Nucleus accumbens (tissue), 56 donors: ENCODE measurements at places on chromosomes 5 and 9.
A peak's percentile ranks its signal among the peaks of the same experiment; 100 is the strongest.

GRCh38 chr9:86531971-86532640 is 177.9 kb upstream of the TUT7 start:
- DNase-seq = no peak

DNA sequence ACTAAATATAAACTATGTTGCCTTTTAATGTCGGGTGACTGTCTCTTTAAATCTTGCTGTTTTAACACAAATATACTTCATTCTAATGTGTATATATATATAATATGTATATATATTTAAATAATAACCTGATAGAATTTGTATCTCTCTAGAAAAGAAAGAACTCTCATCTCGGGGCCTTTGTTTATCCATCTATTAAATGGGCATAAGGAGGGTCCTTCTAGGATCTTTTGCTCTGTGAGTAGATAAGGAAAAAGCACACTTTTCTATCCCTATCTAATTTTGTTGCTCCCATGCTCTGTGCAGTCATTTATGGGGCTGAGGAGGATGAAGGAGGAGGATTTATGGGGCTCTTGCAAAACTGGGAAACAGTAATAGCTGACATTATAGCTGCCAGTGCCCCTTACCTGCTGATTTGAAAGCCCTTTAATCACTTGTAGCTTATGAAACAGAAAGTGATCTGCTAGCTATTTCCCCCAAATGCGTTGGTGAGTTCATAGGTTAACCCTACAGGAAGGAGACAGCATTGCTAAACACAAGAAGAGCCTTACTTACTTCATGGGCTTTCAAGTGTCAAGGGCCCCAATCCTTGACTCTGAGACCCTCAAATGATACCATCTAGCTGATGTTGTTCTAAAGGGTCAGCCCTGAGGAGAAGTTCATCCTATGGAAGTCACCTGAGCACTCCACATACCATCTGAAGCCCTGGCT is 5.8 kb upstream of the PPARGC1B start:
- no peak for DNase-seq

GRCh38 chr9:15154677-15155076 is 152.3 kb downstream of the TTC39B start:
- DNase-seq = no peak

- no peak for DNase-seq
Observed at GRCh38 chr5:67020096-67020615, 176.4 kb downstream of the CD180 start.

- DNase-seq = no peak
Observed at GRCh38 chr9:103839197-103839596, 254.9 kb upstream of the SMC2 start.

- DNase-seq = no peak
Observed at GRCh38 chr5:143014017-143014651, 244.0 kb downstream of the ARHGAP26 start.

DNA sequence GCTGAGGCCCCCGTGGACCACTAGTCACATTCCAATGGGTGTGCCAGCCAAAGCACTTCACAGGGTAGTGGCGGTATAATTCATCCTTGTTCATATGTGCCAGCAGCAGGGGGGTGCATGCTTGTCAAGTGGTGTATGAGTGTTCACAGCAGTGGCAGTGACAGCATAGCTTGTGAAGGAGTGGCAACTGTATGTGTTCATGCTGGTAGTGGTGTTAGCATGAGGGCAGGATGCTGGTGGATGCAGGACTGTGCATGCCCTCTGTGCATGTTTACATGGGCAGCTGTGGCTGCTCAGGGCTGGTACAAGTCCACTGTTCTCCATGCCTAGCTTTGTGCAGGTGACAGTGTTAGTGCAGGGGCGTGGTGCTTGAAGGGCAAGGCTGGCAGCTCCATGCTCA is 253.4 kb upstream of the DMAC1 start:
- no peak for DNase-seq

DNA sequence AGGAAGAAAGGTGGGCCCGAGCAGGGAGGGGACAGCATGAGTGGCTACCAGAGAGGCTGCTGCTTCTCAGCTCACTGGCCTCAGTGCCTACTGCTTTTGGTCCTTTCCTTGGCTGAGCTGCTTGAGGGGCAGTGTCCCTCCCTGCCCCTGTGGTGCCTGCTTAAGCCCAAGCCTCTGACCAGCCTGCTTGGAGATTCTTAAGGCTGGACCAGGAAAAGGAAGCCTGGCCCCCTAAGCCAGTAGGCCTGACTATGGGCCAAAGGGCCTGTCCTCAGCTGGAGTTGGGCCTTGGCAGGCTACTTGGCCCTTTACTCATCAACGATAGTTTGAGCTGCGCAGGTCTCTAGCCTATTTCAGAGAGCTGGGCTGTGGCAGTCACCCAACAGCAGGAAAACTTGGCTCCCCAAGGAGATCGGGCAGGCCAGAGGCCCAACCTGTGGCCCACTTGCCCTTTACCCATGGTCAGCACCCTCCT is 24.9 kb downstream of the TCF7 start:
- DNase-seq = no peak

DNA sequence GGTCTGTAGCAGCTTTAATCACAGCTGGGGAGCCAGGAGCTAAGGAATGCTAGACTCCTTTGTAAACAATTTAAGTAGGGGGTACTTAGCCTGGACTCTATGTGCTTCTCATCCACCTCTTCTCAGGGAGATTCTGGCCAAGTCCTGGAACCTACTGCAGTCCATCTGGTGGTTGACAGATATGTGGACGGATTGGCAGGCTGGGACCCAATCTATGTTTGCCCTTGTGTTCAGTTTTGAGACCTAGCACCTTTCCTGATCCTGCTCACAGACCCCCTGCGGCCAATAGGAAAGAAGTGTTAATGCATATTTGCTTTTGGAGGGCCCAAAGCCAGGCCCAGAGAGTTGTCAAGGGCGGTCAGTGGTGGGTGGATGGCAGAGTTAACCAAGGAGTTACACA is 6.4 kb downstream of the SLC22A5 start:
- no peak for DNase-seq

- DNase-seq = no peak
Observed at GRCh38 chr5:109519416-109519815, 109.6 kb upstream of the PJA2 start.

GRCh38 chr5:175614223-175614815 is 43.6 kb upstream of the HRH2 start:
- no peak for DNase-seq

DNA sequence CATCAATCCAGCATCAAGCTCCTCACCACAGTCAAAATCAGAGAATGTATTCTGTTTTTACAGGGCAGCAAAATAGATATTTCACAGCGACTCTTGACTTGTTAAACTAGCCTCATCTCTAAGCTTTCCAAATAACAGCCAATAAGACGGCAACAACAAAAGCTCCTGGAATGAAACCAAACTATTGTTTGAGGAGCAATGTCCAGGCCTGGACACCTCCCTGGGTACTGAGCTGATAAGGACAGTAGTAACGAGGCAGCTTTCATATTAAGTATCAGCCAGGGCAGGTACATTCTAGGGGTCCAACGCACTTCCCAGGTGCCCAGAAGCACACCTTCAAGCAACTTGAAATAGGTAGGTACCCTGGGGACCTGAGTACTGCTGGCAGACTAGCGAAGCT is 260.3 kb downstream of the ENC1 start:
- no peak for DNase-seq

GRCh38 chr5:133391354-133392136 is 220.8 kb downstream of the FSTL4 start:
- no peak for DNase-seq

DNA sequence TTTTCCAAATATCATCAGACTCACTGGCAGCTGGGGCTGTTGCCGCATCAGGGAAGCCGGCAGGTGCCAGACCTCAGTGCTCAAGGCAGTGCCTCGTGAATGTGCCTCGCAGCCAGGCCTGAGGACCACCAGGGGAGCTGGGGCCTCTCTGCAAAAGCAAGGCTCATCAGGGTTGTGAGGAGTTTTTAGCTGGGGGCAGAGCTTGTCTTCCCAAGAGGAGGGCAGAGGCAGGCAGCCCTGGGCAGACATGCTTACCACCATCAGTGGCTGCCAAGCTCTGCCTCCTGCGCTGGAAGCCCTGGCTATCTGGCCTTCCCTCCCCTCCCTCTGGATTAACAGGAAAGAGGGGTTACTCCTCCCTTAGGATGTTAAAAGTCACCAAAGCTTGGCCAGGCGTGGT is 8.8 kb upstream of the TBC1D9B start:
- DNase-seq = no peak

DNA sequence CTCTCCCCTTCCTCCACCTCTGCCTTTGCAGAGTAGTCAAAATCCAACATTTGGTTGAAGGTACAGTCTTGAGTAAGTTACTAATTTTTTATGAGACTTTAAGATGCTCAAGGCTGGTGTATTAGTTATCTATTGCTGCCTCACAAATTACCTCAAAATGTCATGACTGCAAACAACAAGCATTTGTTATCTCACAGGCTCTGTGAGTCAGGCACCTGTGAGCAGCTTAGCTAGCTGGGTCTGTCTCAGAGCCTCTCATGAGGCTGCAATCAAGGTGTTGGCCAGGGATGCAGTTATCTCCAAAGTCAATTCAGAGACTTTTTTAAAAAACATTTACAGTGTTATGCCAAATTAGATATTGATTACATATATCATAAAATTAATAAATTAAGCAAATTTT is 371.3 kb upstream of the RGMB start:
- no peak for DNase-seq

DNA sequence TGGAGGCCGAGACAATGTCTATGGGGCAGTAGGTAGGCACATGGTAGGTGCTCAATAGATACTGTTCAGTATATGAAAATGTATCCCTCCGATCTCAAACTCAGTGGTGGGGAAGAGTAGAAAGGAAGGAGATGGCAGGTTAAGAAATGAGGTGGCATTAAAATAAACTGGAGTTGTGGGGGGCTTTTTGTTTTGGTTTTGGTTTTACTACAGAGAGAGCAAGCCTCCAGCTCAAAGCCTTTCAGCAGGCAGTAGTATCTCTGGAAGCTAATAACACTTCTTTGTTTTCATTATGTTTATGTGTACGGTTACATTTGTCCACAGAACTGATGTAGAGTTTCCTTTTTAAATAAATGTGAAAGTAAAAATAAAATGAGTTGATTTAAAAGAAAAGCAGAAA is 8.6 kb downstream of the MFAP3 start:
- no peak for DNase-seq

GRCh38 chr9:38254756-38255155 is 137.7 kb upstream of the ALDH1B1 start:
- DNase-seq = no peak

DNA sequence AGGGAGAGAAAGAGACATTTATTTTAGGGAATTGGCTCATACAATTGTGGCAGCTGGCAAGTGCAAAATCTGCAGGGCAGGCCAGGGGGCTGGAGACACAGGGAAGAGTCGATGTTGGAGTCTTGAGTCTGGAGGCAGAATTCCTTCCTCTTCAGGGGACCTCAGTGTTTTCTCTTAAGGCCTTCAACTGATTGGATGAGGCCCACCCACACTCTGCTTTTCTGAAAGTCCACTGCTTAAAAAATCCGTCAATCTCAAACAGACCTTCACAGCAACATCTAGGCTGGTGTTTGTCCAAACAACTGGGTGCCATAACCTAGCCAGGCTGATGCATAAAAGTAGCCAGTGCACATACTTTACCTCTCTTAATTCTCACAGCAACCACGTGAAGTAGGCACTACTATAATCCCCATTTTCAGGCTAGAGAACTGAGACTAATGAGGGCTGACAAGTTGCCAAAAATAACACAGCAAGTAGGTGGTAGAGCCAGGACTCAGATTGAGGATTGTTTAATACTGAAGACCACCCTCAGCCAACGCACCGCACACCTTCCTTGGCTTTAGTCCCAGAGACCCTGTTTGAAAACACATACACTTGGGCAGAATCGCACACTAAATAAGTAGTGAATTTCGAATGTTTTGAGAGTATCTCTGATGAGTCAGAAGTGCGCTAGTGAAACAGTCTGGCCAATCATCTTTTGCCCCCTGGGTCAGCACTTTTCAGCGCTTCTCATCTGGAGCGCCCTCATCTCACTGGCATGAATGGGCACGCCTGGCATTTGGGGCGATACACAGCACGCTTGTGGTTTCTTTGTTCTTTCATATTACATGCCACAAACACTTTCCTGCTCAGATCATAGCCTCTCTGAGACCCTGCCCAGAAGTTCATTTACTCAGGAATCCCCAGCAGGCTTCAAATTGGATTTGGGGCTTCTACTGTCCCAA is 591.4 kb downstream of the CCDC171 start:
- no peak for DNase-seq

GRCh38 chr5:76715736-76716455 is at the start of gene F2R:
Gene F2R, plus strand, starts transcription at chr5:76716126. Its CDS starts 182 bp downstream, at chr5:76716308.
- DNase-seq = no peak

DNA sequence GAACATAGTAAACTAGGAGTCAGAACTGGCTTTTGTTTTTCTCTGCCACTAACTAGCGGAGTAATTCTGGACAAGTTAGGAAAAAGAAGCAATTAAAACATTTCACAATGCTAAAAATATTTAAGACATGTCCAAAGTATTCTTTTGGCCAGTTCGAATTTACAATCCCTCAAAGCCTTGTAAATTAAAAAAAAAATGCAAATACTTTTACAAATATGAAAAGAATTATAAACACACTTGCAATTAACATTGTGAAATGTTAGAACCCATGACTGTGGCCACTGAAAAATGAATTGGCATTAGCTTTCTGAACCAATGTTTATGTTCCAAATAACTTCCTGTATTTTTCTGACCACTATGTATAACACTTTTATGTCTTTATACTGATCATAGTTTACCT is 2.2 kb downstream of the RAD1 start:
- no peak for DNase-seq

DNA sequence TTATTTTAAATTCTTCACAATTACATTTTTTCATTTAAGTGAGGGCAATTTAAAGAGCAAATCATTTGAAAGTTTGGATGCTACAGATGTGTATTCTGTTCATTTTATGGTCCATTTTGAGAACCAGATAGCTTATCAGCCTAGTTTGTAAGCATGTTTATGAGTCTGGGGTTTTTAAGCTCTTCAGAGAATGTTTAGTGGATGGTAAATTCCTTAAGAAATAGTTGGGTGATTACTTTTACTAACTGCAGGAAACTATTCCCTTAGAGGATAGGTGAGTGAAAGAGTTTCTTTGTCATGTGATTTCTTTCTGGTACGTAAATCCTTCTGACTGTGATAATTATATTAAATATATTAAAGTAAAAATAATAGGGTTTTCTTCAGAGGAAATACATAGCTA is 17.6 kb downstream of the RASGRF2 start:
- DNase-seq = no peak

GRCh38 chr5:180070756-180071530 is 616 bp downstream of the RNF130 start:
- peak; percentile 38 for DNase-seq

DNA sequence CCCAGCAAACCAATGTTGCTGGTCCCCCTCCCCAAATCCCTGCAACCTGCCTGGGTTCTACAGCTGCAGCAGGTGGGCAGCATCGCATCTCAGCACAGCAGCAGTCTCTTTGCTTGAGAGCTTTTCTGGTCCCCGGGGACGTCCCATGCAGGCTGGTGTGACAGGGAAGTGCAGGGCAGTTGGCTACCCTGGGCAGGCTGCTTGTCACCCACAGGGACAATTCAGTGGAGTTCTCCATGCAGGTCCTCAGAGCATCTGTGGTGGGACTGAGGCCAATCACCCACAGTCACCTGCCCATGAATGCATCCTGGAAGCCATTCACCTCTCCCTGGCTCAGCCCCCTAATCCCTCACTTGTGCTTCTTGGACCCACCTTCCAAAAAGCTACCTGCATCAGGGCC is 43.9 kb upstream of the SEMA4D start:
- no peak for DNase-seq

- DNase-seq = no peak
Observed at GRCh38 chr9:127256324-127256723, 8.2 kb upstream of the GARNL3 start.

GRCh38 chr9:71816916-71817451 is 48.7 kb upstream of the CEMIP2 start:
- DNase-seq = no peak

GRCh38 chr9:27561685-27562084 is 11.6 kb downstream of the C9orf72 start:
- DNase-seq = no peak
